Fibroblast of skin of left biceps (primary cell): ENCODE measurements at places on chromosomes 4 and X.

DNA sequence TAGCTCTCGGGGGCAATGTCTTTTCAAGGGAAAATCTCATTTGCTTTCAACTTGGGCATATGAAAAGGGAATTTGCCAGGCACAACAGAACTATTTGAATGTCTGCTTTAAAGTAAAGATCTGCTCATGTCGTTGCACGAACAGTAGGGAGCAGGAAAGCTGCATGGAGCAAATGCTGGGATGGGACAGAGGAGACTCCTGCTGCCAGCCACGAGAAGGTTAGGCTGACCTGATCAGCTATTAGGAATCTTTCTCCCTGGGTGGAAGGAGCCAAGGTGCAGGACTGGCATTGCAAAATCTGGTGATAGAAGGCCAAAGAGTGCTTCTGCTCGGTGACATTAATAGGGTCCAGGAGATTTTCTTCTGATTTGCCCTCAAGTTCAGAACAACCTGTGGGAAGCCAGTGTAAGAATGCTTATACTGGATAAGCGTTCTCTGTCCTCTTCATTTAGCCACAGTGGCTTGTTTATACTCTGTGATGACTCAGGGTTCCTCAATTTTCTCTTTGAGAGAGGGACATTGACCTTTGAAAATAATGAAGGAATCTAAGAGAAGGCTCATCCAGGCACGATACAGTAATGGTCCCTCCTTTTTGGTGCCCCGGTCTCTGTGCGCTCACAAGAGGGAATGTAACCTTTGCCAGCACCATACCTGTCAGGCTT lies 22.9 kb downstream of the FHL1 start:
- no peak for DNase-seq

GRCh38 chr4:137956256-137956655 lies 285.9 kb downstream of the SLC7A11 start:
- DNase-seq = peak; percentile 24

GRCh38 chrX:153410373-153410772 lies 899 bp upstream of the ZFP92 start:
- no peak for DNase-seq

DNA sequence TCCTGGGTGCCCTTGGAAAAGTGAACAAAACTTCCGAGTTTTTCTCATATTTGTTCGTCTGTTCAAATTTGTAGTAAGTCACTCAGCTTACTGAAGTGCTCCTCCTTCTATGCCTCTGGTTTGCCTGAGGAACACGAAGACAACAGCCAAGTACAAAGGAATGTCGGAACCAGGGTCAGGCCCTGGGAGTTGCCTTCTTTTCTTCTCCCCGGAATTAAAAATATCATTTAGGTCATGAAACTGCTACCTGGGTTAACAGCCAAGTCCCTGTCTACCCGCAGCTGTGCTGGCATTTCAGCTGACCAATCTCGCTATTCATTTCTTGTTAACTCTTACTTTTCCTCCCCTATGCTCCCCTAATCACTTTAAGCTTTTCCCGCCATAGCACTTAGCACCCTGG lies 137.6 kb upstream of the TEX13D start:
- DNase-seq = no peak

- DNase-seq = peak; percentile 78
These were observed 480.5 kb upstream of the FSTL5 start for GRCh38 chr4:162644346-162644745.

- DNase-seq = no peak
These were observed 808 bp downstream of the THAP6 start for GRCh38 chr4:75514949-75515612.

DNA sequence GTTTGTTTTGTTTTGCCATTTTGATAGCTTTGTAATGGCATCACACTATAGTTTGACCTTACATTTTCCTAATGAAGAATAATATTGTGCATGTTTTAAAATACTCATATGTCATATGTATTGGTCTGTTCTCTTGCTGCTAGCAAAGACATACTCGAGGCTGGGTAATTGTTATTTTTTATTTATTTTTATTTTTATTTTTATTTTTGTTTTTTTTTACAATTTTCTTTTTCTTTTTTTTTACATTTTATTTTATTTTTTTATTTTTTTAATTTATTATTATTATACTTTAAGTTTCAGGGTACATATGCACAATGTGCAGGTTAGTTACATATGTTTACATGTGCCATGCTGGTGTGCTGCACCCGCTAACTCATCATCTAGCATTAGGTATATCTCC lies 104.6 kb upstream of the GRID2 start:
- no peak for DNase-seq

- DNase-seq = no peak
These were observed 72.3 kb upstream of the TNMD start for GRCh38 chrX:100512471-100512870.

DNA sequence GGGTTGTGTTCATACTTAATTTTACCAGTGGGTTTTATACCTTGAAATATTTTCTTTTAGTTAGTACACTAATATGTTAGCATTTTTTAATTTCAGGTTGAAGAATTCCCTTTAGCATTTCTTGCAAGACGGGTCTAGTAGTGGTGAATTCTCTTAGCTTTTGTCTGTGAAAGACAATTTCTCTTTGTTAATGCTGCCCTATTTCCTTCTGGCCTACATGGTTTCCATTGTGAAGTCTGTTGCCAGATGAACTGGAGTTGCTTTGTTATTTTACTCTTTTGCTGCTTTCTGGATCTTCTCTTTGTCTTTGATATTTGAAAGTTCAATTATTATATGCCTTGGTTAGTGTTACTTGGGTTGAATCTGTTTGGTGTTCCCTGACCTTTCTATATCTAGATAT lies 25.0 kb upstream of the MTHFD2L start:
- no peak for DNase-seq

GRCh38 chrX:274904-275475 lies 6.2 kb upstream of the PLCXD1 start:
- peak; percentile 46 for DNase-seq

- DNase-seq = no peak
These were observed 68.2 kb downstream of the CRLF2 start for GRCh38 chrX:1144293-1144692.

GRCh38 chr4:16031546-16032395 lies 52.1 kb downstream of the PROM1 start:
- DNase-seq = no peak

DNA sequence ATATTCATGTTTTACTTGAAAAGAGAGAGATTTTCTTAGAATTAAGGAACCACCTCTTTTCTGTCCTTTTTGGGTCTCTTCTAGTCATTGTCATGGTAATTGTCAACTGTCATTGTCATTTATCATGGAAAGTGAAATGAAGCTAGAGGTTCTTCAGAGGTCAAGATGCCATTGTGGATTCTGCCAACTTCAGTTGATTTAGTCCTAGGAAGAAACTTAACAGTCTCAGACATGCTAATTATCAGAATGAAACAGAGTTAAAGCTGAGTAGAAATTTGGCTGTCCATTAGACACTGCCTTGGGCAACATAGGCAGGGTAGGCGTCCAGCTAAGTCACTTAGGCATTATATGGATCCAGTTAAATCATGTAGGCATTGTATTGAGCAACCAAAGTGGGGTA lies 796.1 kb upstream of the ADGRL3 start:
- DNase-seq = no peak

GRCh38 chr4:76206222-76206942 lies 7.2 kb downstream of the SCARB2 start:
- no peak for DNase-seq

DNA sequence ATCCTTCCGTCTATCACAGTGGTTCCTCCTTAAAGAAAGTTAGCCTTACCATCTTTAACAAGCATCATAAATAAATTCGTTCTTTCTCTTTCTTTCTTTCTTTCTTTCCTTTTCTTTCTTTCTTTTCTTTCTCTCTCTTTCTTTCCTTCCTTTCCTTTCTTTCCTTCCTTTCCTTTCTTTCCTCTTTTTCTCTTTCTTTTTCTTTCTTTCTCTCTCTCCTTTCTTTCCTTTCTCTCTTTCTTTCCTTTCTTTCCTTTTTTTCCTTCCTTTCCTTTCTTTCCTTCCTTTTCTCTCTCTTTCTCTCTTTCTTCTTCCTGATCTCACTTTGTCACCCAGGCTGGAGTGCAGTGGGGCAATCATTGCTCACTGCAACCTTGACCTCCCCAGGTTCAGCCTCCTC lies 60.4 kb downstream of the ENPP6 start:
- no peak for DNase-seq

DNA sequence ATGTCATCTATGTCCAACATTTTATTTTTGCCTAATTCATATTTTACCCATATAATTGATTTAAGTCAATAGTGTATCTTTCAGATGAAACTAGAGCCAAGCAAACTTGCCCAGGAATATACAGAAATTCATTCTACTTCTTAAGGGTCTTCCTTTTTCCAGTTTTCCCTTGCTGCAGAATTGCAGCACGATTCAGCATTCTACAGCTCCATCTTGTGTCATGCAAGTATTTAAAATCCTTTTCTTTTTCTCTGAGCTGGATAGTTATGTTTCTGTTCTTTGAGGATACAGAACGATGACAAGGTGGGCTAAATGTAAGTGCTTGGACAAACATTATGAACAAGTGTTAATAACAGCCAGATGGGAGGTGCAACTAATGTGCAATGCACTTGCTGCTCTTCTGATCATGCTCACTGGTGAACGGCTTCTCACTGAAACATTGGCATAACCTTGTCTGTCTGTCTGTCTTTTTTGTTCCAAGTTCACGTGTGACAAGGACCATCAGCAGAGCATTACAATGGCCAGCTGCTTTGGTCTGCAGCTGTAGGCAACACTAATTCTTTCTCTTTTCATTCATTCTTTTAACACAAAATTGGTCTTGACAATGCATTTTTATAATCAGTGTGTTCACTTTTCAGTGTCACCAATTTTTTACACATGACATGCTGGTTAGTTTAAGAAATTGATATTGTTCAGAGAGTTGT lies 1821.7 kb downstream of the ARAP2 start:
- DNase-seq = no peak

GRCh38 chr4:112145790-112146501 lies 692 bp downstream of the FAM241A start:
- no peak for DNase-seq

DNA sequence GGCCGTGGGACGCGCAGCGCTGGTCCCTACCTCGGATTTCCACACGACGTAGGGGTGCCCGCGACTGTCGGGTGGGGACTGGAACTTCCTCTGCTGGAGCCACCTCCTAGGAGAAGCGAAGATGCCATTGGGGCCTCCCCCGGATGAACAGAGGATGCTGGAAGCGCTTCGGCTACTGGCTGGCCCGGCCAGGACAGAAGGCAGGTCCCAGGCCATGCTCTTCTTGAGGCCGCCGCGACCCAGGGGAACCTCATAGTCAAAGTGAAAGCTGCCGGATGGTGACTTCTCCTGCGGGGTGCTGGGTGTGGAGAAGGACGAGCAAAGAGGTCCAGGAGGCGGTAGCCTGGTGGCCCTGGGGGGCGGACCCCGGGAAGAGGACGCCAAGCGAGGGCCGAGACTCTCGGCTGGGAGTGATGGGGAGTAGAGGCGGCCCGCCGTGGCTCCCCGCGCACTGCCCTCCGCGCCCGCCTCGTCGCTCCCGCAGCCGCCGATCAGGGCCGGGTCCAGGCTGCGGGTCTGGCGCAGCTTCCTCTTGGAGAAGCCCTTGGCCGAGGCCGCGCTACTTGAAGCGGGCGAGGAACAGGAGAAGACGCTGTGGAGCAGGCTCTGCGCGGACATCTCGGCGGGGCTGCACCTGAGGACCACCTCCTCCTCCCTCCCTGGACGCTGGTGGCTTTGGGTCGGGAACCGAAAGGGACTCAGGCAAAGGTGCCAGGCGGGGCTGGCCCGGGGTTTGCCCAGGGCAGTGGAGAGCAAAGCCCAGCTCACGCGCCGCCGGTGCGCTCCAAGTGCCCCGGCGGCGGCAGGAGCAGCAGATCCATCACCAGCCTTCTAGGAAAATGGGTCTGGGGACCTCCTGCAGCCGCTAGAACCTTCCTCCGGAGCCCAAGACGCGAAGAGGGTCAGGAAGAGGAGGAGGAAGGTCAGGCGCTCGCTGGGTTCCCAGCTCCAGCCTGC lies 1.2 kb downstream of the ARHGAP6 start:
- no peak for DNase-seq

DNA sequence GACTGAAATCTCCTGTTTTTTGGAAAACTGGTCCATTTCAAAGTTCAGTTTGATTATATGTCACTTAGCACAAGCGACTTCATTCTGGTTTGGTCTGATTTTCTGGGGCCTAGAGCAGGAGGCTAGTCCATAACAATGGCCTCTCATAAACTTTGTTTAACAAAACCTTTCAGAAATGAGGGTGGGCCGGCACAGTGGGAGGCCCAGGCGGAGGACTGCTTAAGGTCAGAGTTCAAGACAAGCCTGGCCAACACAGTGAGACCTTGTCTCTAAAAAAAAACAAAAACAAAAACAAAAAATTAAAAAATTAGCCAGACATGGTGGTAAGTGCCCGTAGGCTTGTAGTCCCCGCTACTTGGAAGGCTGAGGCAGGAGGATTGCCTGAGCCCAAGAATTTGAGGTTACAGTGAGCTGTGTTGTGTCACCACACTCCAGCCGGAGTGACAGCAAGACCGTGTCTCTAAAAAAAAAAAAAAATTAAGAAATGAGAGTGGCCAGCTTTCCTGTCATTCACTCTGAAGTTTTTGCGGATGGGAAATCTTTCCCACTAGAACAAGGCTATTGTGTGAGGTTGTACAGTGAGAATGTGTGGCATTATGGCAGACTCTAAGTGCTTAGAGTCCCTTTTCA lies 1.2 kb upstream of the PLAC8 start:
- no peak for DNase-seq

DNA sequence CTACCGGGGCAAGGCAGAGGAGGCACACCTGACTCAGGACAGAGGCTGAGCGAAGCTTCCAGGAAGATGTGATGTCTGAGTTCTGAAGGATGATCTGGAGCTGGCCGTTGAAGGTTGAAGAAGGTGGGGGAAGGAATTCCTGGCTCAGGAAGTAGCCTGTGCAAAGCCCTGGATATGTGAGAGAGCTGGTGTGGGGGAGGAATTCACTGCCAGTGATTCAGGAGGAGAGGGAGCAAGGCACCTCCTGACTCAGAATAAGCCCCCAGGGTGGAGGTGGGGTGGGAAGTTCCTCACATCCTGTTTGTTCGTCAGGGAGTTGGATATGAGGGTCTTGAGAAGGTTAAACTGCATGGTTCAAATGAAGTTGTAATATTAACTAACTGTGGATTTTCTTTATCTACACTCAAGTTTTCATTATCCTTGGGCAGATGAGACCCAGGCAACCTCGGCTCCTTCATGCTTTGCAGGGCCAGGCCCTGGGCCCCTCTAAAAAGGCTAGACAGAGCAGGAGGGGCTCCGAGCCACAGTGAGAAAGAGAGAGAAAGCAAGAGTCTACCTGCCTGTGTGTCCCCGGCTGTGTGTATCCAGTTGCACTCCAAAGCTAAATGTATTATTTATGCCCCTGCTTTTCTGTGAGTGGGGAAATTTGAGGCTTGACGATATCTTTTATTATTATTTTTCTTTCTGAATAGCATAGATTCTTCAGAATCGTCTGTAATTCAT lies 7.1 kb downstream of the NHSL2 start:
- no peak for DNase-seq
